NCI-H1105 (cell line): ENCODE measurements at places on chromosomes 4 and X.

DNA sequence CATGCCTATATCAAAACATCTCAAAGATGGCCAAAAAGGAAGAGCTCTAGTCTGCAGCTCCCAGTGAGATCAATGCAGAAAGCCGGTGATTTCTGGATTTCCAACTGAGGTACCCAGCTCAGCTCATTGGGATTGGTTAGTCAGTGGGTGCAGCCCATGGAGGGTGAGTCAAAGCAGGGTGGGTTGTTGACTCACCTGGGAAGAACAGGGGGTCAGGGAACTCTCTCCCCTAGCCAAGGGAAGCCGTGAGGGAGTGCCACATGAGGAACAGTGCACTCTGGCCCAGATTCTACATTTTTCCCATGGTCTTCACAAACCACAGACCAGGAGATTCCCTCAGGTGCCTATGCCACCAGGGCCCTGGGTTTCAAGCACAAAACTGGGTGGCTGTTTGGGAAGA lies 57.3 kb upstream of the FGF16 start:
- no peak for DNase-seq

DNA sequence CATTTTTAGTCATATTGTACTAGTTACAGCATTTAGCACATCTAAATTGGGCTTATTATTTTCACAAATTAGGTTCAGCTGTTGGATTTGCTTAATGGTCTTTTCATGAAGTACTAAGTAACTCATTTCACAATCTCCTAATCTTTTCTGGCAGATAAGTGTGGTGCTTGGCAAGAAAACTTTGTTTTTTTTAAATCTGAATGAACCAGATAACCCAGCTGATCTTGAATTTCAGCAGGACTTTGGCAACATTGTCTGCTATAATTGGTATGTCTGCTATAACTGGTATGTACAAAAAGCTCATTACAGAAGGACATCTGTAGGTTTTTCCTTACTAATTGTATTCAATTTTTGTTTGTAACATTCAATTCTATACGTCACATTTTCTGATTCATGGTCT lies 22.7 kb downstream of the WDR19 start:
- DNase-seq, result no peak

DNA sequence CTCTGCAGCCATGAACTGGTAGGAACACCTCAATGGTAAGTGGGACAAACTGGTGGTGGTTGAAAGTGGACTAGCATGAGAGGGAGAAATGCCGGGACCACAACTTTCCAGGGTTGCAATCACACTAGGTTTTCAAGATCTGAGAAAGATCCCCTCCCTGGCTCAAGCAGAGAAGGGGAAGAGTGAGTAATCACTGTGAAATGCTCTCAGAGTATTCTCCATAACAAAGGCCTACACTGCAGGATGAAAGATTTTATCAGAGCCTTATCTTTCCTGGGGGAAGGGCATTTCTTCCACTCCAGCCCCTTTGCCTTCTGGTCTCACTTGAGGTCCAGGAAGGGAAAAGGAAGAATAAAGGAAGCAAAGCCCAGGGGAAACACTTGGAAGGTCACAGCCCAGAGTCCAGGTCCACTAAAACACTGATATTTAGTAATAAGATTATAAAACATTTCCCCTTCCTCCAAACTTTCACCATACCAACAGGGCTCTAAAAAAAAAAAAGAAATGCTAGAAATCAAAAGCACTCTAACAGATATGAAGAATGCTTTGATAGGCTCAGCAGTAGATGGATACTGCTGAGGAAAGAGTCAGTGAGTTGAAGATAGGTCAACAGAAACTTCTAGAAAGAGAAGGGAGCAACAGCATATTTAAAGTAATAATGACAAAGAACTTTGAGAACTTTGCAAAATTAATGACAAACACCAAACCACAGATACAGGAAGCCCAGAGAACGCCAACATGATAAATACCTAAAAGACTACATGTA lies 95.9 kb downstream of the WDFY3 start:
- no peak for DNase-seq

DNA sequence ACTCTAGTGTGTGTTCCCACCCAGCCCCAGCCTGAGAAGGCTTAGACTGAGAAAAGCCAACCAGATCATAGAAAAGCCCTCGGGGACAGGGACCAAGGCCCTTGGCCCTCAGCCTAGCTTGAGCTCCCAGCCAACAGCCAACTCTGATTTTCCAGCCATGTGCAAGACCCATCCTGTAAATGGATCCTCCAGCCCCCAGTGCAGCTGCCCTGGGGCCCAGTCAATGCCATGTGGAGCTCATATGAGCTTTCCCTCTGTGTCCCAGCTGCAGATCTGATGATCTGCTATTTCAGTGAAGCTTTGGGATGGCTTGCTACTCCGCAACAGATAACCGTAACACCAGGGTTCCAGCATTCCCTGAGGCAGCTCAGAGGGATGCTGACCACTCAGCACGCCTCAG lies 40.5 kb upstream of the CDKN2AIP start:
- DNase-seq, result no peak

DNA sequence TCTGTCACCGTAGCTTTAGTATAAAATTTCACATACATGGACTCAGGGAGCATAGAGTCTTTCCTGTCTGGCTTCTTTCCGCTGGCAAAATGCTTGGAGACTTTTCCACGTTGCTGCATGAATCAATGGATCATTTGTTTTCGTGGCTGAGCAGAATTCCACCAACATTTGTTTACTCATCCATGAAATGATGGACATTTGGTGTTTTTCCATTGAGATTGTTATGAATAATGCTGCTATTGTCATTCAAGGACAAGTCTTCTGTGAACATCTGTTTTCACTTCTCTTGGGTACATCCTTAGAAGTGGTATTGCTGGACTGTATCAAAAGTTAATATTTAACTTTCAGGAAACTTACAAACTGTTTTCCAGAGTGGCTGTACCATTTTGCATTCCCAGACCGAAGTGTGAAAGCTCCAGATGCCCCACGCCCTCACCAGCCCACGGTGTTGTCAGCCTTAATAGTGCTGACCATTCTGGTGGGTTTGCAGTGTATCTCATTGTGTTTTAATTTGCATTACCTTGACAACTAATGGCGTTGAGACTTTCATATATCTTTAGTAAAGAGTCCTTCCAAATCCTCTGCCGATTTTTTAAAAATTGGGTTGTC lies 5.8 kb upstream of the TMEM271 start:
- no peak for DNase-seq

DNA sequence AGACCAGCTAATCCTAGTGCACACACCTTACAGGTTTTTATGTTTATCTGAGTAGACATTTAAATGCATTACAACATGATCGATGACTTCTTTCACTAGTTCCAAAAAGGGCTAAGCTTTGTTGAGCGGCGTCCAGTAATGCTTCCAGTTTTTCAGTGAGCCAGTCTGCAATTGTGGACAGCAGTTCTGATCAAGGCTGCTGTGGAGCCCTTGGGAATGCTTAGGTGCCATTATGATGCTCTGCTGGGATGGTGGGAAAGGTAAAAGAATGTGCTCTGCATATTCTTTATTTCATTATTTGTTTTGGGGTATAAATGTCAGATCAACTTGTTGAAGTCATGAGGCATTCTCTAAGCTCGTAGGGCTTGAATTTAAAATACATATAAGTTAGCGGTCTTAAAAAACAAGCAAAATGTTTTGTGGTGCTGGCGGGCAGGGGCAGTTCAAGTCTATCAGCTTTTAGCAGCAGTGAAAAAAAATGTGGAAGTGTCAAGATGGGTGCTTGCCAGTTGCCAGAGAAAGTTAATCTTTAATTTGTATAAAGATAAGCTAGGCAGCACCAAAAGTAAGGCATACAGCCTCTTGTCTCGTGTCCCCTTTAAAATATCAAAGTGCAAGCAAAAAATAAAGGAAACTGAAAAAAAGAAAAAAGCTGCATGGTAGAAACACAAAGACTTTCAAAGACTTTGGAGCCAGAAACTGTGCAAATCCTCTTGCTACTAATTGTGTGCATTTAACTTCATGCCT lies 5.8 kb downstream of the MID1IP1 start:
- no peak for DNase-seq

DNA sequence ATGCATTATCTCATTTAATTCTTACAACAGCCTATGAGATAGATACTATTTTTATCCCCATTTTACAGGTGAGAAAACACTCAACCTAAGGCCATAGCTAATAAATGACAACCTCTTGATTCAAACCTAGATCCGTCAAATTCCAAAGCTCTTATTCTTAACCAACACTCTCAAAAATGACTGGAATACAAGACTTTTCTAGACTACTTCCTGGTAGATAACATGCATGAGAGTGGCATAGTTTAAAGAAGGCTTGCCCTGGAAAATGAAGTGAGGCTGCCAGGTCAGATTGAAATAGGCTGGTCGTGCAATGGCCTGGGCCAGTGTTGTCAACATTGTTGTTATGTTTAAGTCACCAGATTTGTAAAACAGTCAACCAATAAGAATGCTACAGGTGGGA lies 86.6 kb downstream of the DNAAF6 start:
- DNase-seq, result no peak

DNA sequence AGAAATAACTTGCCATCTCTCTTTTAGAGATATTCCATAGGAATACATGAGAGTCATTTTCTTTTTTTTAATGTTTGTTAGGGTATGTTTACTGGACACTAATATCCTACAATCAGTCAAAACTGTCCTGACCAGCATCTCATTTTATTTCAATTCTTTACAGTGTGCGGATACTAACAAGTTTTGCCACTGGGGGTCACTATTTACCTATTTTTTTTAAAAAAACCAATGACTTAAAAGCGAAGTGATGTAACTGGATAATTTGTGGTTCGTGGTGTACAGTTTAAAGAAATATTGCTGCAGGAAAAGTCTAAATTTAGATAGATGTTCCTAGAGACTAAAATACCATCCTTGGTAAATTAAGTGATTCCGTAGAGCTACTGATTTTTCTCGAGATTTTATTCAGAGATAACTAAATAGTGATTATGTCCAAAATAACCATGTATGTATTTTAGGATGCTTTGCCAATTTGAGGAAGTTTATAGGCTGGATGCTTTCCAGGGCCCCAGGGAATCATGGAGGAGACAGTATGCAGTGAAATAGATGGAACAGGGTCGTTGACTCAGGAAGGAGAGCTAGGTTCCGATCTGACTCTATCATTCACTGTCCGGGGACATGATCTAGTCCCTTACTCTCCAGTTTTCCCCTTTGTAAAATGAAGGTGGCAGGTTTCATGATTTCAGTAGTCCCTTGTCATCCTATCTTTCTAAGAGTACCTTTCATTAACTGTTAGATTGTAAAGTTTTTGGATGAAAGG lies 34.0 kb upstream of the GNPDA2 start:
- DNase-seq, result peak; percentile 7

- DNase-seq, result peak; percentile 18
Measured at GRCh38 chr4:159048166-159048886, 54.6 kb upstream of the RAPGEF2 start.

- peak; percentile 31 for DNase-seq
Measured at GRCh38 chr4:88457307-88458103, 586 bp downstream of the HERC5 start.

- DNase-seq, result no peak
Measured at GRCh38 chr4:30929649-30930048, 209.5 kb downstream of the PCDH7 start.

DNA sequence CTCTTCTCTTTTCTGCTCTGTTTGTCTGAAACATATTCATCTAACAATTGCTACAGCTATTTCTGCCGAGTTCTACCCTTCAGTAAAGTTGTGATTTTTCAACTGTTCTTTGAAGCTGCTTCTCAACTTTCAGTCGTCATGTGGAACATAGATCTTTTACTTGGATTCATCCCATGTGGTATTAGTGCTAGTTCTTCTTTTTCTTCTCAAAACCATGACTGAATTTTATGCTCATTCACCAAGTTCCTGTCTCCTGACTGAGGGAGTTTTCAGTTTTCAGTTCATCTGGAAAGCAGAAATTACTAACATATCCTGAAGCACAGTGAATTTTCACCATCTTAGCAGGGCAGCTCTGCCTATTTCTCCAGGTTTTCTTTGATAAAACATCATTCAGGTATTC lies 12.1 kb downstream of the ACSL4 start:
- no peak for DNase-seq

DNA sequence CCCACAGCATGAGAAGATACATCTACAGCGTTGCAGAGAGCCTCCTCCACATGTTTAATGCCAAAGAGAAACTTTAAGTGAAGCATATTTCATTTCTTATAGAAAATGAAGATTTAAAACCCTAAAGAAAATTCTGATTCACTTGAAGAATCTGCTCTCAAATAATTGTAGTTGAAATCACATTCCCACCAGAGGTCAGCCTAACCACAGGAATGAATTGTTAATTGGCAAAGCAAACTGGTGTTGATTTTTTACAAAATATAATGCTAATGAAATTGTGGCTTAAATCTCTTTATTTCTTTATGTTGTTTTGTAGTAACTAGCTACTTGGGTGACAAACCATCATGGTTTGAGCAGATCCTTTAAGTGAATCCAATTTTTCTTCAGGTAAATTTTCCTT lies 31.1 kb upstream of the WDR17 start:
- no peak for DNase-seq

- no peak for DNase-seq
Measured at GRCh38 chr4:86220121-86220520, 139.7 kb downstream of the MAPK10 start.

DNA sequence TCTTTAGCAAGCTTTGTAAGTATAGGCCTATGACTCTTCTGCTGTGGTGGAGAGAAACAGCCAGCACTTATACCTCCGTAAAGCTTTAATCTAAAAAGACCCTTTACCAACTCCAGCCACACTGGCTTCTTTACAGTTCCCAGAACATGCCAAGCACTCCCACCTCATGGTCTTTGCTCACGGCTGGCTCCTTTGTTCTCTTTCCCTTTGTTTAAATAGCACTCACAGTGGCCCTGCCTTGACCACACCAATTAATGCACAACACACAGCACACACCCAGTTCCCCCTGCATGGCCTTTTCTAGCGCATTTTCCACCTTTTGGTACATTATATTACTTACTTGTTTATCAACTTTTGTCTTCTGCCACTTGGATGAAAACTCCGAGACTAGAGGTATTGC lies 18.9 kb downstream of the PPID start:
- DNase-seq, result no peak

DNA sequence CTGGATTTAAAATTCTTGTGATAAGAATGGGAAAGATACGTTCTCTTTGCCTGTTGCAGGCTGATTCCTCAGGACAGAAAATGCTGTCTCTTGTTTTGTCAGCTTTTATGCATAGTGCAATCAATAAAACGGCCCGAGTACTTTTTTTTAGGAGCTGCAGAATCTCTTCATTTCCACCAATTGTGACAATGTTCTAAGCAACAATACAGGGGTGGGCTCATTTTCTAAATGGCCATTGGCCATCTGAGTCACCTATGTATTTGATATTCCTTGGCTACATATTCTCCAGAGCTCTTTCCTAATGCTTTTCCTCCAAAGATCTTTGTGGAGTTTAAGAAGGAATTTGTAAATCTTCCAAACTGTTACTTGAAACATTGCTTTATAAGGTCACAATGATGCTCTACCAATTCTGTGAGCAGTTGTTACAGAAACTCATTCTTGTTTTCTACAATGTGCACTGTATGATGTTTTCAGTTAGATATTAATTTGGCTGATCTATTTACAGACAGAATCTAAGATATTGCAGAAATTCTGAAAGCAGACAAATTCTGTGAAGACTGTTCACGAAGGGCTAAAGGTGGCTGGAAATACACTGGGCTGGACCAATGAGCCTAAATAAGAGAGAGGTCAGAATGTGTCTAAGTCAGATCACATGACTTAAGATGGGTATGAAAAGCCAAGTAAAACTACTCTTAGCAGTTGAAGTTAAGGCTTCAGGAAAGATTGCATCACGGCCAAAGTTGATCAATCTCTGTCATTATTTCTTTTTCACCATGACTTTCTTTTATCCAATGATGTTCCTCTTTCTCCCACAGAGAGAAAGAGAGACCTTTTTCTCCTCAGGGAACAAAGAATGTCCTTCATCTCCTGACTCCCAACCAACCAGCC lies 33.4 kb downstream of the TAPT1 start:
- no peak for DNase-seq
